ENCODE measurements at places on chromosomes 7 and 10. TPM values are rescaled to one million over a fixed set of nuclear protein-coding genes. Genes with fewer than 3 reads are reported as not detected.

- DNase-seq, result no peak
Measured at GRCh38 chr7:148368562-148368961, 222.0 kb upstream of the C7orf33 start.

DNA sequence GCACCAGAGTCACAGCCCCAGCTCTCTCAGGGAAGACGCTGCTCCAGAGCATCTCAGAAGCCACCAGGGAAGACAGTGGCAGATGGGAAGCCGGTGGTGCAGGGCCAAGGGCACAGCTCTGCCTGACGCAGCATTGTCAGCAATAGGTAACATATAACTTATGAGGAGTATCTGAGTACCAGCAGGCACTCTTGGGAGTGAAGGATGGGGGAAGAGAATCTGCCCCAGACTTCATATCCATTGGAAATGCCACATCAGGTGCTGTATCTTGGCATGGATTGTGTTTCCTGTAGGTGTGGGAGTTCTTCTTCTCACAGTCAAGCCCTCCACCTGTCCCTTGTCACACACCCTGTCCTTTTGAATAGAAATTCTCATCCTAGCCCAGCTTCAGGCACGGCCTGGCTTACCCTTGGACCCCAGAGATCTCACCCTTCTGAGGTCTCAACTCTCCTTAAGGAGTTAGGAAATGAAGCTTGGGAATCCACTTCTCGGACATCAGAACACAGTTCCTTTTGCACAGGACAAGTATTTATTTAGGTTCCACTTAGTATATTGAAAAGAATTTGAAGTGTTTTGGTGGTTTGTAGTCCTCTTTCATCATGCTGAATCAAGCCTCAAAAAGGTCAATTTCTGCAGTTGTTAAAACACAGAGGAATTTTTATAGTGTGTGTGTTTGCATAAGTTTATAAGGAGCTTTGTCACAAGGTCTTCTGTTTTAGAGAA is 9.9 kb downstream of the EPDR1 start:
- no peak for DNase-seq

- DNase-seq, result peak; percentile 73
Measured at GRCh38 chr10:11863353-11864109, 40.4 kb downstream of the PROSER2 start.

DNA sequence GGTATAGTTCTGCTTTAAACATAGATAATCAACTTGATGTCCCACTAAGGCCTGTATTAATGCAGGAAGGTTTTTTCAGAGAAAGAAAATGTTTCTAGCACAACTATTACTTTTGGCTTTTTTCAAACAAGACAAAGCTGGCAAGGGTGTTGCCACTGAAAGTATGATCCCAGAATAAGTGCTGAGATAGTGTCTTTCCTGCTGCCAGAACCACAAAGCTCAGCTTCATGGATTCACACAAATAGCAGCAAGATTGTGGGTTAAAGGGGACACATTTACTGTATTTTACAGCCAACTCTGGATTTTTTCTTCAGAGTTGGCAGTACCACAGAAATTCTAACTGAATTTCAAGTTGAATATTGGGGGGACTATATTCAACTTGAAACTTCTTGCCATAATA is 4.3 kb downstream of the NCOA4 start:
- DNase-seq, result no peak

GRCh38 chr10:69875856-69876255 is 74.2 kb downstream of the COL13A1 start:
- no peak for DNase-seq

DNA sequence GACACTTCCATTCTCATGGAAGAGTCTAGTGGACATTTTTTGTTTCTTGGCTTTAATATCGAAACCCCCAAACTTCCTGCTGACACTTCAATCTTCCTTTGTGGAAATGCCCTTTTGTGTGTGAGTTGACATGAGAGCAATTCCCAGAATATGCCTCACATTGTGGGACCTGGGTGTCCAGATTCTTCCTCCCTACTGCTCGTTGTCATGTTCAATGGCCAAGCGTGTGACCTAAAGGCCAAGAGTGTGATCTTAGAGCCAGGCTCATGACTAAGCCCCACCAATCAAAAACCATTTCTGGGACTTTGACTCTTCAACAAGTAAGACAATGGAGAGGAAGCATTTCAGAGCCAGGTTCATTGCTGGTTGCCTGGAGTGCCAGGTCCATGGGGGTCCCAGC is 52.5 kb upstream of the BMPER start:
- DNase-seq, result no peak

DNA sequence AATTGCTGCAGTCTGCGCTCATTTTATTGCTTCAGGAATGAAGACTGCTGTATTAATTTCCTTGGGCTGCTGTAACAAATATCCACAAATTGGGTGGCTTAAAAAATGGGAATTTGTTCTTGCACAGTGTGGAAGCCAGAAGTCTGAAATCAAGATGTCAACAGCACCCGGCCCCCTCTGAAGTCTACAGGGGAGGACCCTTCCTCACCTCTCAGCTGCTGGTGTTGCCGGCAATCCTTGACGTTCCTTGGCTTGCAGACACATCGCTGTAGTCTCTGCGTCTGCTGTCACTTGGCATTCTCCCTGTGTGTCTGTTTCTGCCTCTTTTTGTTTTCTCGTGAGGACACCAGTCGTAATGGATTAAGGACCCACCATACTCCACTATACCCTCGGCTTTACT is 166.2 kb downstream of the PTPN20 start:
- no peak for DNase-seq

- DNase-seq, result no peak
Measured at GRCh38 chr10:21587391-21587790, 53.4 kb downstream of the MLLT10 start.

- DNase-seq, result no peak
Measured at GRCh38 chr7:1163121-1163520, 3.1 kb upstream of the ZFAND2A start.

GRCh38 chr10:122990278-122990677 is 10.1 kb downstream of the PSTK start:
- no peak for DNase-seq

ANK3 gene
- 76.5 TPM for total RNA-seq

GRCh38 chr7:13829231-13829630 is 160.2 kb downstream of the ETV1 start:
- no peak for DNase-seq

- DNase-seq, result no peak
Measured at GRCh38 chr10:8057636-8058273, 3.3 kb downstream of the GATA3 start.

GRCh38 chr7:1348096-1348822 is 111.0 kb downstream of the MICALL2 start:
- DNase-seq, result peak; percentile 58

DNA sequence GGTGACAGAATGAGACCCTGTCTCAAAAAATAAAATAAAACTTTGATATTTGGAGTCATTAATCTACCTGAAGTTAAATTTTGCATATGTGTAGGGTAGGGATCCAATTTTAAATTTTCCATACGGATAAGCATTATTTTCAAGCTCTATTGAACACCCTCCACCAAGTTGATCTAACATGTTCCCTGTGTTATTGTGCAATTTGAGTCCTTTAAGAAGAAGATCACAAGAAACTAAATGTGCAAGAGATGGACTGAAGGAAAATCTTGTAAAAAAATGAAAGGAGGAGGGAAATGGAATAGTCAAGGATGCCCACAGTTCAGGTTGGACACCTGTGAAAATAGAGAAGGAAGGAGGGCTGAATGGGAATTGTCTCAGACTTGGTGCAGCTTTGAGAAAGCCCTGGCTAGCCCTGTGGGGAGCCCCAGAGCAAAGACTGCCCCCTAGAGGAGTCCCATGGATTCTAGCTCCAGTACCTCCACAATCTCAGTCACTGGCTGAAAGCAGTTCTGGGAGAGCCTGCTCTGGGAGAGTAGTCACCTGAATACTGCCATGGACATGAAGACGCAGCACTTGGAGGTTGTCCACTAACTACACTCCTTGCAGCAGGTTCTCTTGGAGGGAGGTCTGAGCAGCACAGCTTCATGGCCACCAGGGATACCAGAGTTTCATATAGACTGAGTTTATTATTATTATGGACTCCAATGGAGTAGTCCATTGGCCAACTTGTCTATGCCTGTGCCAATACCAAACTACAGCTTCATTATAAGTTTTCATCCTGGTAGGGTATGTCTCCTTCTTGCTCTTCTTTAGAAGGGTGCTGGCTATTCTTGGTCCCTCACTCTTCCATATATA is 5.7 kb upstream of the TIAL1 start:
- peak; percentile 56 for DNase-seq

PKD2L1 gene
- 3.8 TPM for total RNA-seq

DNA sequence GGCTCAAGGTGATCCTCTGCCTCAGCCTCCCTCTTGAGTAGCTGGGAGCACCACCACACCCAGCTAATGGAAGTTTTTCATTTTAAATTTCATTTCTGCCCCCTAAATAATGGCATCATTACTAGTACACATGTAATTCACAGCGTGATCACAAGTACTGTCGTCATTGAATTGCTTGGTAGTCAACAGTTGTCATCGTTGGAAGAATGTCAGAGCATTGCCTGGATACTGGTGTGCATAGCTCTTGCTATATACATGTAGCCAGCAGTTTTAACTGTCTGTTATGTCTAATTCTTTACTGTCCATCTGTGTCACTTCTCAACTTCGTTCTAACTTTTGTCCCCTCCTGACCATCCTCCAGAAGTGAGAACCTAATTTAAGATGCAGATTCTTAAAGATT is 62.1 kb downstream of the CRPPA start:
- no peak for DNase-seq

DNA sequence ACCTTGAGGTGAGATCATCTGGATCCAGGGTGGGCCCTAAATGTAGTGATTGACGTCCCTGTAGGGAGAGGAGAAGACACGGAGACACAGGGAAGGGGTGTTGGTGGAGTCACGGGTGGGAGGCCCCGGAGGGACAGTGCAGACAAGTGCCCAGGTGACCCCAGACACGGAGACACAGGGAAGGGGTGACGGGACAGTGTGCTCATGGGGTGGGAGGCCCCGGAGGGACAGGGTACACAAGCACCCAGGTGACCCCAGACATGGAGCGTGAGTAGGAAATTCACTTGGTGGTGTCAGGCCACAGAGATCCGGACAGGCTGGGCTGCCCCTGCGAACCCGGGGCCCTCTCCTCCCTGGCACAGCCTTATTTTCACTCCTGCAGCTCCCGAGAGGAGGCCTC is 176.9 kb downstream of the PTPRN2 start:
- peak; percentile 72 for DNase-seq

GRCh38 chr10:78579995-78580394 is 488.8 kb upstream of the ZMIZ1 start:
- no peak for DNase-seq

KLF14 gene
- 1.1 TPM for total RNA-seq

CPVL gene
- 119 TPM for total RNA-seq

DNA sequence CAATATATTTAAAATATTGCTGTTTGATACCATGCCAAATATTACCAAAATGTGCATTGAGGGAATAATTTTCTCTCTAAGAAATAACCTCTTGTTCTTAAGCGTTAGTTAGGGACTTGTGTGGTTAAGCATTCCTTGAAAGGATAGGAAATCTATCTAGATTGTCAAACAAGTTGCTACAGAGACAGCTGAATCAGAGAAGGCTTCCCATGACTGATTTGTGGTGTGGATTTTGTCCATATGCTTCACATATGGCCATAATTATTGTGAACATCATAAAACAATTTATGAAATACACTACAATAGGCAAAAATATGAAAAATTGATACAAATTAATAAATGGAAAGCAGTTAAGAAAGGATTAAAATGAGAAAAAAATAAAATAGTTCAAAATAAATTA is 96.3 kb downstream of the GNAT3 start:
- DNase-seq, result no peak

- no peak for DNase-seq
Measured at GRCh38 chr10:104293011-104293410, 24.0 kb downstream of the GSTO2 start.

KLHDC10 gene
- total RNA-seq, result 24.8 TPM

KAZALD1 gene
- total RNA-seq, result 15.1 TPM

SDHAF3 gene
- 12.6 TPM for total RNA-seq

DNA sequence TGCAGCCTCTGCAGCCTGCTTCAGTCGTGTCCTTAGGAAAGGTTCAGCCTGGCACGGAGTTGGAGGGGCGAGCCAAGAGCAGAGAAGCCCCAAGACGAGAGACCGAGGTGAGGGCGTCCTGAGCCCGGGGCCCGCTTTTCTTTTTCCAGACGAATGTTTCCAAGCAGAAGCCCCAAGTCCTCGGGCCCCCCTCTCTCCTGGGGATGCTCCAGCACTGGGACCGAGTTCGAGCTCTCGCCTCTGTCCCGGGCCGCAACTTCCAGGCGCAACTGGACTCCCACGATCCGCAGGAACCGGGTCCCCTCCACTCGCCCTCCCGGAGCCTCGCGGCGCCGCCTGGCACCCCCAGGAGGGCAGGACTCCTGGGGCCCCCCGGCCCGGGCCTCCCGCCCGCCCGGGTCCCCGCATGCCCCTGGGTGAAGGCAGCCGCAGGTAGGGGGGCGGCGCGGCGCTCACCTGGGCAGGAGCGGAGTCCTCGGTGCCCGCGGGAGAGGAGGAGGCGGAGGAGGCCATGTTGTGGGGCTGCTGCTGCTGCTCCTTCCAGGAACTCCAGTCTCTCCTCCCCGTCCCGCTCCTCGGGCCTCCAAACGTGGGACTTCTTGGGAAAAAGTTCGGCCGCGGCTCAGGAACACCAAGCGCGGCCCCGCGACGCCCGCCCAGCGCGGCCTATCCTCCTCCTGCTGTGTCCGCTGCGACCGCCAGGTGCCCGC is 45.3 kb upstream of the CDK1 start:
- DNase-seq, result peak; percentile 88

COL13A1 gene
- total RNA-seq, result 4.5 TPM

GRCh38 chr10:36194276-36194675 is 552.2 kb upstream of the FZD8 start:
- DNase-seq, result no peak

DNA sequence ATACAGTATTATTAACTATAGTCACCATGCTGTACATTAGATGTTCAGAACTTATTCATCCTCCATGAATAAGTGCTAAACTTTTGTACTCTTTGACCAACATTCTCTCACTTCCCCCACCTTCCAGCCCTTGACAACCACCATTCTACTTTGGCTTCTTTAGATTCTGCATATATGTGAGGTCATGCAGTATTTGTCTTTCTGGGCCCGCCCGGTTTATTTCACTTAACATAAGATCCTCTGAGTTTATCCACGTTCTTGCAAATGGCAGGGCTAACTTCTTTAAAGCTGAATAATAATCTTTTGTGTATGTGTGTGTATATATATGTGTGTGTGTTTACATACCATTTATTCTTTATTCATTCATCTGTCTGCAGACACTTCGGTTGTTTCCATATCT is 336.8 kb downstream of the BBS9 start:
- DNase-seq, result no peak

GRCh38 chr10:124354411-124355382 is 64.0 kb downstream of the OAT start:
- peak; percentile 79 for DNase-seq

TAS2R38 gene
- not detected for total RNA-seq

PNLIPRP2 gene
- not detected for total RNA-seq

GRCh38 chr7:142323706-142324105 is 65.8 kb upstream of the PRSS58 start:
- no peak for DNase-seq

HYAL4 gene
- not detected for total RNA-seq

GRCh38 chr10:31000867-31001266 is 30.8 kb downstream of the ZNF438 start:
- DNase-seq, result no peak

GRCh38 chr10:23186697-23187096 is 5.4 kb upstream of the PTF1A start:
- DNase-seq, result no peak

SFXN4 gene
- 26.1 TPM for total RNA-seq

GRCh38 chr10:47065903-47066302 is 154.7 kb downstream of the PTPN20 start:
- peak; percentile 33 for DNase-seq
